ENCODE measurements at places on chromosomes 11 and 22.

- DNase-seq, result no peak
Observed at GRCh38 chr11:72589802-72590761, 84.1 kb downstream of the PDE2A start.

DNA sequence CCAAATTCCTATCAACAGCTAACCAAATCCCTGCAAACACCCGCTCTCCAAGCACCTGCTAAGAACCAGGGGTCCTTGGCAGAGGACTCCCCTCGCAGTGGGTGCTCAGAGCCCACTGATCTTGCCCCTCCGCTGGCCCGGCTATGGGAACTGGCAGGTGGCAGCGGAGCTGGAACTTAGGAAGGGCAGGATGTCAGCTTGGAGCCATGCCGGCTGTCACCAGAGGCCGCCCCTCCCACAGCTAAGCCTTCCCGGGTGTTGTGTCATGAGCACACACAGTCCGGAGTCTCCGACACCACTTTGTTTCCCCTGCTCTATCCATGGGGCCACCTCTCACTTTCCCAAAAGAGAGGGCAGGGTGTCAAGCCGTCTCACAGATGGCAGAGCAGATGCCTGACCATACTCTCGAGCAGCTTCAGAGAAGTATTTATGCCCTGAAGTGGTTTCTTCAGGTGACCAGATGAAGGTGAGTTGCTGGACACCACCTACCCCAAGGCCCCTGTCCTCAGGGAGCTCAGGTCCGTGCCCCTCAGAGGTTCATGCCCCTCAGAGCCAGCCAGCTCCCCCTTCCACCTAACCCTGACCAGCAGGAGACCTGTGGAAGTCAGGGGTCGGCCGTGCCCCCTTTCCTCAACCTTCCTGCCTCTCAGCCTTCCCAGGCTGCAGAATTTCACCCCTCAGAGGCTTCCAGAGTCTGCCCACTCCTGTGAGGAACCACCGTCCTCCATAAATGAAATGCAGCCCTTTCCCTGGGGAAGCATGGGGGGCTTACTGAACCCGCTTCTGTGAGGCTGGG is 545.7 kb upstream of the B3GAT1 start:
- DNase-seq, result peak; percentile 77

GRCh38 chr11:70745451-70745850 is 347.1 kb downstream of the CTTN start:
- no peak for DNase-seq

GRCh38 chr11:30322191-30322590 is 713 bp upstream of the ARL14EP start:
- no peak for DNase-seq

DNA sequence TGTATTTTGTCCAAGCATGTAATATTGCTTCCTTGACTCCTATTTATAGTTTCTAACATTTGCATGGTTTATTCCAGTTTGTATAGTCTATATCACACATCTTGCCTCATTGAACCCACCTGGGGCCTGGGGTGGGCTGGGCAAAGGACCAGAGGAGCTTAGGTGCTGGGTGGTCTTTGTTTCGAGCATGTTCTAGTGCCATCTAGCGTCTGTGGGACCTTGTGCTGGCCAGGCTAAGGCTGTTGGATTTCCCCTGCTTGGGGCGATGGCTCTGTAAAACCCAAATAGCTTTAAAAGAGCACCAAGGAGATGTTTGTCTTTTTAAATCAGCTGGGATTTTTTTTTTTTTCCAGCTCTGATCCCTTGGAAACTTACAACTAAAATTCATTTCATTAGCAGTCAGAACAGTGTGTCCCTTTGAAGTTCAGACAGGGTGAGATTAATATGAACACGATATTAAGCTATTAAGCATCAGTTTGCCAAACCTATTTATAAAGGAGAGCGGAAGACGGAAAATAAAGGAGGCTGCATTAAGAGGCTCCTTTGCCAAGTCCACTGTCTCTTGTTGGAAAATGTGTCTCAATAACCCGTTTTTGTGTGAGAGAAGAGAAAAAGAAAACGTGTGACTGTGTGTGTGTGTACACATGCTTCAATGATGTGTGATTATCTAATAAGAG is 157.4 kb downstream of the COMMD9 start:
- DNase-seq, result no peak

DNA sequence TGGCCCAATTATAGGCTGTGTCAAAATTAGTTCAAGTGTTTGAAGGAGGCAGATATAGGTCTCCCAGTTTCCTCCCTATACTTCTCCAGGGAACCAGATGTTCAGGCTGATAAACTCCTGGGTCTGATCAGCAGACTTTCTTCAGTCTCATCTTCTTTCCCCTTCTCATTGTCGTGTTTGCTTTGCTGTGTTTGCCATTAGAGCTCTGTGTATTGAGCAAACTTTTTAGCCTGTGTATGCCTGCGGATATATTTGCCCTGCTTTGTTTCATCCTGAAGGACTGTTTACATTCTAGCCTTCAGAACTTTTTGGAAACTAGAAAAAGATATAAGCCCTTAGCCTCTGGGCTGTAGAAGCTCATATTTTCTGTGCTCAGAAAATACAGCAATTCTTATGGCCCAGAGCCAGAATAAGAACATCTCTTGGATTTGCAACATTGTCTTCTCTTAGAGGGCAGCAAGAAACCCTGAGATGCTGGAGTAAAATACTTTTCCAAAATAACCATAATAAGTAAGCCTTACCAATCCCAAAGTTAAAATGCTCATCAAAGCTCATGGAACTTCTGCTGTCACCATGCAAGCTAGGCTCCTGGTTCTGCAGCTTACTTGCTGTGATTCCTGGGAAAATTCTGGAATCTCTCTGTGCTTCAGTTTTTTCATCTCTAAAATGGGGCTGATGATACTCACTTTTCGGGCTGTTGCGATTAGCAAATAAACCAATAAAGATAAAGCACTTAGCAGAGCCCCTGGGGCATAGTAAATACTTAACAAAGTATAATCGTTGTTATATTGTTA is 34.1 kb upstream of the ME3 start:
- no peak for DNase-seq

DNA sequence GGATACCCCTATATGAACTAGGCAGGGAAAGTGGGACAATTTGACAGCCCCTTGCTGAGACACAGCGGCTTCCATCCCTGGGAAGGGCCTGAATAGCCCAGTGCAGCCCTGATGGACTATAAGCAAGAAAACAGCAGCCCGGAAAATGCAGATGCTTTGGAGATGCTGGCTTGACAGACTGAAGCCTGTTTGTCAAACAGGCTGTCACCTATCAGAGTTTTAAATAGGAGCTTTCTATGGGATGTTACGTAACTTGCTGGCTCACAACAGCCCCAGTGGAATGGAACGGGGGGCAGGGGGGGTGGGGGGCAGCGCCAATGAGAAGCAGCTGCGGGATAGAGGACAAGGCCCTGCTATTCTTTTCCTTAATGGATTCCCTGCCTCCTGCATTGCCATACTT is 91.9 kb upstream of the NTM start:
- no peak for DNase-seq

GRCh38 chr11:129242855-129243254 is 50.7 kb upstream of the ARHGAP32 start:
- no peak for DNase-seq

DNA sequence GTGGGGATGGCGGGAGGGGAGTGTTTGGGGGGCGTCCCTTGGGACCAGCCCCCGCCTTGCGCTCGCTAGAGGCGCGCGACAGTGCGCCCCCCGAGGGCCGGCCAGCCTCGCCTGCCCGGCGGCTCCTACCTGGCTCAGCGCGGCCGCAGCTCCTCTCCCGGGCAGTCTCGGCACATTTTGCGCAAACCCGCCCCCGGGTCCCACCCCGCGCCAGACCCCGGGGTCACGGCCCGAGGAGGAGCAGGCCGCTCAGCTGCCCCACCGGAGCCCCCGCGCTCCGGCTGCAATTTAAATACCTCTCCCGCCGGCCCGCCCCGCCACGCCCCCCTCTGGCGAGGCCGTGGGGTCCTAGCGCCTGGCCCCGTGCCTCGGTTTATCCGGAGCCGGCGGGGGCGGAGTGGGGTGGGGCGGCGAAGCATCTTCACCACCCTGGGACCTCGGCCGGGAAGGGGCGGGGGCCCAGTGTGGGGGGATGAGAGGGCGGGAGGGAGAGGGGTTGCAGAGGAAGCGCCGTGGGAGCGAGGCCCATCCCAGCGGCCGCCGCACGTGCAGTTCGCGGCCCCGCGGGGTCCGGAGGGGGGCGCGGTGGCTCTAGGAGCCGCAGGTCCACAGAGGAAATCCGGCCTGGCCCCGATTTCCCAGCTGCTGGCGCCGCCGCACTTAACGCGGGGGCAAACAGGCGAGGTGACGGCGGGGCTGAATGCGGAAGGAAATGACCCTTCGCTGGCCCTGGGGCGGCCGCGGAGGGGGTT is at the start of gene LRRC32:
Gene LRRC32 (minus strand): TSS at position 263 of the 752 bp plus-strand sequence. CDS start 4,793 bp downstream, outside the sequence.
- DNase-seq, result no peak

- DNase-seq, result no peak
Observed at GRCh38 chr11:107508201-107508857, 50.7 kb upstream of the CWF19L2 start.

- no peak for DNase-seq
Observed at GRCh38 chr11:34846467-34846866, 69.7 kb downstream of the APIP start.

- DNase-seq, result no peak
Observed at GRCh38 chr11:76773921-76774361, 9.2 kb upstream of the TSKU start.

GRCh38 chr22:38304526-38304925 is 12.7 kb downstream of the CSNK1E start:
- no peak for DNase-seq

DNA sequence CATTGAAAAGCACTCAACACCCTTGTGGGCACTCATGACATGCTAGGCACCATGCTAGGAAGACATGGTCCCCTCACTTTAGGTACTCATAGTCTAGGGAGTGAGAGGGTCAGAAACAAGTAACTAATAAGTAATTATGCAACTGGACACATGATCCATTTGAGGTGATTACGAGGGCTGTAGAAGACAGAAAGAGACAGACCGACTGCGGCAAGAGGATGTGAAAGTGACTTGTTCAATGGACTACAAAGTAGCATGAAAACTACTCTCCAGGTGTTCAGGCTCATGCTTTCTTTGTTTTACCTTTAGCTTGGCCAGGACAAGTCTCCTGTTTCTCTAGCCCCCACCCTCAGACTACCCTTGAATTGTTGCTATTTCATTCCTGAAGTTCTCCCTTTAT is 310.8 kb upstream of the SORL1-AS1 start:
- DNase-seq, result no peak

DNA sequence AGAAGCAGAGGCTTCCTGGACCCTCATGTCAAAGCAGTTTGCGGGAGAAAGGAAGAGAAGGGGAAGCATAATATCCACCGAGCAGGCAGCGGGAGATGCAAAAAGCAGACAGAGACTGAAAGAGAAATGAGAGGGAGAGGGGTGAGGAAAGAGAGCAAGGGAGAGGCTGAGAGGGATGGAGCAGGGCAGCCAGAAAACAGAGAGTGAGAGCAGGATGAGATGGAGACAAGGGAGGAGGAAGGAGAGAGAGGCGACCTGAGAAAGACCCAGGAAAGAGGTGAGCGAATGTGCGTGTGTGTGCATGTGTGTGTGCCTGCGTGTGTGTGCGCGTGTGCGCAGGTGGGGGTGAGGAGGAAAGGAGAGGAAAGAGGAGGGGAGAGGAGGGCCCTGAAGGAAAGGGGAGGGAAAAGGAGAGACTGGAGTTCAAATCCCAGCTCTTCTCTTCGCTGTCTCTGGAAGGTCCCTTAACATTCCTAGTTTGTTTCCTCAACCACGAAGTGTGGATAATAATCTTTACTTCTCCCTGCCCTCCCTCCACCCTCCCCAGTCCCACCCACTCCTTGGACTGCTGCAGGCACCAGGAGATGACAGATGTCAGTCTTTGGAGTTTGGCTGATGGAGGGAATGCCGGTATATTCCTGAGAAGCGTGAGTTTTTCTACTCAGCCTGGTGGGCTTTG is 67.9 kb downstream of the ISX start:
- no peak for DNase-seq

- DNase-seq, result no peak
Observed at GRCh38 chr11:126879516-126879915, 121.1 kb downstream of the KIRREL3 start.

DNA sequence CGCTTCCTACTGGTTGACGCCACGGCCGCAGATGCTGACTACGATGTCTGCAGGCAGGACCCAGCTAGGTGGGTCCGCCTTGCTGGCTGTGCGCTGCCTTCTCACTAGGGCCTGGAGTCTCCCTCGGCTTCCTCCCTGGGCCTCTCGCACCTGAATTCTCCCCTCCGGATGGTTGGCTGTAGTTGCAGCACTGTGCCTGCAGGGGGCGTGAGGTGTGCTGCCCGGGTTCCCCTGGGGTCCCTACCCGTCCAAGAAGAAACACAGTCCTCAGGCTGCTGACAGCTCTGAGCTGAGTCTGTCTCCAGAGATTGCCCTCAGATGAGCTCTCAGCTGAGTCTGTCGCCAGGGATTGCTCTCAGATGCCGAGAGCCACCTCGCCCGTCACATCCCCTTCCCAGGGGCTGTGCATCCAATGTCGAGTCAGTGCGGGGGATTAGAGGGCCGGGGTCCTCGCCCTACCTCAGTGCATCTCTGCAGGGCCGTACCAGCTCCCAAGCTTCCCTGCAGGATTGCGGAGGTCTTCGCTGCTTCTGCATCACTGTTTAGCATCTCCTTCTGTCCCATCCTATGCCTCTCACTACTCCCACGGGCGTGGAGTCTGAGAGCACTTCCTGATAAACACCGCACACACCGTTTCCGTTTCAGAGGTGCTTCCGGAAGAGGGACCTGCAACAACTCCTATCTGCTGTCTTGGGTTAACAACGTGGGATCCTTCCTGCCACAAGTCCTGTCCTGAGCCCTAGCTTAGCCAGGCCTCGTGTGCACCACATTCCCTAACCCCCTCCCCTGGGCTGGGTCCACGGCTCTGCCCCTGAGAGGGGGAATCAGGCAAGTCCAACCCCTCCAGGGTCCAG is 196.9 kb downstream of the CSNK2A3 start:
- DNase-seq, result peak; percentile 67

DNA sequence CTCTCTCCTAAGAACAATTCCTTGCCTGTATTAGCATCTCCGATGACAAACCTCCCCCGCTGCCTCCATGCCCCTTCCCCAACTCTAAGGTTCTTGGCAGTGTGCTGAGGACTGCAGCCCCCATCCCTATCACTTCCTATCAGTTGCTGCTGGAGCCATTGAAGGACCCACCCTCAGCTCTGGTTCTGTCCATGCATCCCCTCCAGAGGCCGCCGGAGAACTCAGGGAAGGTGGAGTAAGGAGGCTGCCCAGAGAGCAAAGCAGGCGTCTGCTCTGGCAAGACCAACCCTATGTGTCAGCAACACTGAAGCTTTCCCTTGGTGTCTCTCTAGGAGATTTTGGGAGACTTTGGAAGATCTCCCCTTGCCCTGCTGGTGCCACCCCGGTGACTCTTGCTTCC is 1139.5 kb downstream of the TBC1D22A start:
- DNase-seq, result peak; percentile 64

- no peak for DNase-seq
Observed at GRCh38 chr11:13446444-13446843, 16.6 kb downstream of the BTBD10 start.

GRCh38 chr11:119403021-119403420 is 20.0 kb downstream of the THY1 start:
- DNase-seq, result no peak
